ENCODE measurements at places on chromosomes 13 and 19.

DNA sequence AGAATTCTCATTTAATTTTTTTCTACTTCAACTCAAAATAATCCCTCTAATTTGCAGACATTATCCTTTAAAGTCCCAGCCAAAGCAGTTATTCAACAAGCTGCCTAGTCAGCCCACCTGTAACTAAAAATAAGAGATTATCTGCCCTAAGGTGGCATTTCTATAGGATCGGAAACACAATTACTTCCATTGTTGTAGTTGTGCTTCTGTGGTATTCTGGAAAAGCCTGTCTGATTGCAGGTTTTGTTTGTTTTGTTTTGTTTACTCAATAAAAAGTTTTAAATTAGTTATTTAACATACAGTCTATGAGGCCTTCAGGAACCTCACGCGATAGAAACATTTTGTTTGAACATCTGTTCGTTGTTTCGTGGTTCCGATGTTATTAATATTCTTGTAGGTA lies 101.0 kb downstream of the ZIC5 start:
- no peak for DNase-seq

DNA sequence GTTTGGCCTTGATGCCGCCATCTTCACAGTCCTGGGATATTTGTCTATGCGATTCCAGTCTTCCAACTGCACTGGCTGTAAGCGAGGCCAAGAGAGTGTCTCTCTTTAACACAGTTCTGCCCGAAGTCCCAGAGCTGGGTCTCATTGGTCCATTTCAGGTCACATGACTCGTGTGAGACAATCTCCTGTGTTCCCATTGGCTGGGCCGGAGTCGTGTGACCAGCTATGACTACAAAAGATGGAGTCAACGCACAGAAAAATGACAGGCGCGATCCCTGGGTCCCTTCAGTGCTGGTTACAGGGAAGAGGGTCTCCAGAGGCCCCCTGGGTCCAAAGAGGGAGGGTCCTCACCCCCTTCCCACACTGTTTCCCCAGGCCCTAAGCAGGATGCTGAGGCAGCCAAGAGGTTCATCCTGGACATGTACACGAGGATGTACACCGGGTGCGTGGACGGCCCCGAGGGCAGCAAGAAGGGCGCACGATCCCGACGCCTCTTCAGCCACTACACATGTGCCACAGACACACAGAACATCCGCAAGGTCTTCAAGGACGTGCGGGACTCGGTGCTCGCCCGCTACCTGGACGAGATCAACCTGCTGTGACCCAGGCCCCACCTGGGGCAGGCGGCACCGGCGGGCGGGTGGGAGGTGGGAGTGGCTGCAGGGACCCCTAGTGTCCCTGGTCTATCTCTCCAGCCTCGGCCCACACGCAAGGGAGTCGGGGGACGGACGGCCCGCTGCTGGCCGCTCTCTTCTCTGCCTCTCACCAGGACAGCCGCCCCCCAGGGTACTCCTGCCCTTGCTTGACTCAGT lies 15.9 kb upstream of the S1PR4 start:
- DNase-seq, result no peak

GRCh38 chr19:50005428-50005827 lies 19.7 kb downstream of the VRK3 start:
- DNase-seq, result no peak

DNA sequence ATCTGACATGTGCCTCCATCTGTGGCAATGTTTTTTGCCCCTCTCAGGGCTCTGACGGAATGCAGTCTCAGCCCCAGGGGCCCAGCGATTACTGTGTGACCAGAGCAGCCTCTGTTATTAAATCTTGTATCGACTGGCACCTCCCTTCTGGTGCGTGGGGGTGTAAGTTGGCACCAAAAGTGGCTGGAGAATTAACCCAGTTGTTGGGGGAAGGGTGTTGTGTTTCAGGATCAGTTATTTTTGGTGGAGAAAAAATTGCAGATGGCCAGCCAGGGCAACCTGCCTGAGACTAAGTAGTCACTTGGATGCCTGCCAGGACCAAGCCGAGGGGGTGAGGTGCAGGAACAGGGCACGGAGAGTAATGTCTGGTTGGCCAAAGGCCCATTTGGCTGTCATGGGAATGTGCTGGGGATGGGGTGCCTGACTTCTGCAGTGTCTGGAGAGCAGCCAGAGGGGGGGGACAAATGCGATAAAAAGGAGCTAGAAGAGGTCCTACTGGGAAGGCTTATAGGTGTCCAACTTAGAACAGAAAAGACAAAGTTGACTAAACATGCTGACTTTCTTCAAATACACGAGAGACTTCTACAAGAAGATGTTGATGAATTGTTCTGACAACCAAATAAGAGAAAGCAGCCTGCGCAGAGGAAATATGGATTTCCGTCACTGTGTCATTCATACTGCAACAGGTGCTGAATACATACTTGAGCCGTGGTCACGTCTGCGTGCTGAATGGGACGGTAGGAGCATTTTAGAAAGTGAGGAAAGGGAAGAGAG lies 69.8 kb downstream of the SIAH3 start:
- DNase-seq, result no peak

GRCh38 chr13:100646030-100646673 lies 28.4 kb downstream of the TMTC4 start:
- peak; percentile 17 for DNase-seq

- no peak for DNase-seq
These were observed 17.9 kb downstream of the DEDD2 start for GRCh38 chr19:42199440-42200115.

- no peak for DNase-seq
These were observed 2.0 kb downstream of the DNAJC3 start for GRCh38 chr13:95678967-95679366.

GRCh38 chr13:75368167-75368566 lies 113.8 kb downstream of the TBC1D4 start:
- no peak for DNase-seq

- DNase-seq, result no peak
These were observed 100.7 kb upstream of the RXFP2 start for GRCh38 chr13:31638577-31638976.

- DNase-seq, result no peak
These were observed 140.3 kb downstream of the PDS5B start for GRCh38 chr13:32726374-32727037.

DNA sequence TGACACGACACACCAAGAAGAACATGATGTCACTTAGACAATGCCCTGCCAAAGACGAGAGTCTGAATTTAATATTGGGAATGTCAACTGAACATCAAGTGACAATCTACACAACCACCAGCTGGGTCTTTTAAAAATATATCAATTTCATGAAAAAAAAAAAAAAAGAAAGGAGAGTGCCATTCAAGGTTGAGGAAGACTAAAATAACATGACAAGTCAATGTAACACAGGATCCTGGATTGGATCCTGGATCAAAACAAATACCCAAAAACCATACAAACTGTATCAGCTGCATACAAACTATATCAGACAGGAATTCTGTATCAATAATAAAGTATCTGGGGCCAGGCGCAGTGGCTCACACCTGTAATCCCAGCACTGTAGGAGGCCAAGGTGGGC lies 4.7 kb downstream of the ZNF329 start:
- no peak for DNase-seq
